ENCODE measurements at places on chromosomes 6 and 20.

- DNase-seq: no peak
These were observed 750.6 kb upstream of the MMS22L start for GRCh38 chr6:98033617-98034016.

DNA sequence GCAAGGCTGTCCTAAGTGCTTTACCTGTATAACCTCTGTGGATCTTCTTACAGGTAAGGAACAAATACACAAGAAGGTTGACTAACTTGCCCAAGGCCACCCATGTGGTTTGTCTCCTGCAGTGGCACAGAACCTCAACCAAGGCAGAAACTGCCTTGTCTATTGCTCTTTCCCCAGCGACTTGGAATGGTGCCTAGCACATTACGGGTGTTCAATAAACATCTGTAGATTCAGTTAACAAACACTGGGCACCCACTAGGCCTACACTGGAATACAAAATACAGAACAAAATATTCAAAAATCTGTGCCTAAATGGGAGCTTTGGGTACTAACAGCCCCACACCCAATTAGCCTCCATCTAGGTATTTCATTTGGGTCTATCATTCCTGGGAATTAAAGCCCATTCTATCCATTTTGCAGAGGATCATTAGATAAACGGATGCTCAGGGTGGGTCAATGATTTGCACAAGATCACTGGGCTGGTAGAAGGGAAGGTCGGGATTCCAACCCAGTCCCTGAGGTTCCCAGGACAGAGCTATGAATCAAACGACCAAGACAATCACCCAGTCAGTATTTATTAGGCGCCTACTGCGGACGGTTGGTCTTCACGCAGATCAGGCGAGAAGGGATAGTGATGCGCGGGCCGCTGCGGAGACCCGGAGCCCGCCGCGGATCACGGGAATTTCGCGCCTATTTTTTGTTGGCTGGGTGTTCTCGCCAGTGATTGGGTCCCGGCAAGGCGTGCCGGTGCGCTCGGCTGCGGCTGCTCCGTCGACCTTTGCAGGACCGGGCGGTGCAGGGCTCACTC, at the start of gene STK35:
Gene STK35, plus strand, starts transcription at position 771 of the 808 bp plus-strand sequence. CDS start 55 bp downstream, outside the sequence.
- no peak for DNase-seq

GRCh38 chr6:164069350-164069990, 655.0 kb downstream of the QKI start:
- DNase-seq: no peak

DNA sequence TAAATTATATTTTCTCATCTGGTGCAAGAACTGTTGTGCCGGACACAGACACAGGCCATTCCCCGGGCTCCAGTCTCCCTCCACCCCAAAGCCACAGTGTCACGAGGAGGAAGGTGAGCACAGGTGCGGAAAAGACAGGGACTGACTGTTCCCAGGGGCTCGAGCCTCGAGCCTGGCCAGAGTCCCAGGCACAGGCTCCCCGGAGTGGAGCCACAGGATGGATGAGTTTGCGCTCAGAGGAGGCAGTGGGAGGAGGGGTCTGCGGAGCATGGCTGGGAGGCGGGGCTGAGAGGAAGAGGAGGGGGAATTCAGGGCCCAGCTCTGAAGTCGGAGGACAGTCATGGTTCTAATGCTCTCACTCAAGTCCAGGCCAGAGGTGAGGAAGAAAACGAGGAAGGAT, 284.8 kb downstream of the SMOC2 start:
- DNase-seq: no peak

DNA sequence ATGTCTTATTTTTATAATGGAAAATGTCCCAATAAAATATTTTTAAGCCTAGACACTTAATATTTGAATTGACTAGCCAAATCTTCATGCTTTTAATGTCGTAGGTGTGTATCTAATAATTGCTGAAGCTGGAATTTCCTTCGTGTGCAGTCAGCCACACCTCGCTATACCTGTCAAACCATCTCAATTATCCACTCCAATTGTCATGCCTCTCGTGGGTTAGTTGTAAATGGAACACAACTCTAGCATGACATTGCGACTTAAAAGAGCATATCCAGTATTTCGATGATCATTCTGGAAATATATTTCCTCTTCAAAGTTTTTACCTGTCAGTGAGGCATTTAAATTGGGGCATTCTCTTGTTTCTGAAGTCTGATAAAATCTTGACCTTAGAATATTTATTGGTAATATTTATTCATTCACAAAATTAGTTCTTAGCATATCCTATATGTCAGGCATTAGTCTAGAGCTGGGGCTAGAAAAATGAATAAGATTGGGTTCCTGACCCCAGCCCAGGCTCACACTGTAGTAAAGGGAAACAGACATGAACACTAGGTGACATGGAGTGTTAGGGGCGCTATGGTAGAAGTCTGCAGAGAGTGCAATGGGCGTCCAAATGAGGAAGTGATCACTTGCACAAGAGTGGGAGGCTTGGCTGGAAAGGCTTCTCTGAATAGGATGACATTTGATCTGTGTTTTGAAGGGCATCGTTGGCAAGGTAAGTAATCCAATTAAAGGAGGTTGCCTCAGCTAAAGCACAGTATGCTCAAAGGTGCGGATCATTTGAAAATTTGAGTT, 11.0 kb upstream of the CFAP206 start:
- no peak for DNase-seq

DNA sequence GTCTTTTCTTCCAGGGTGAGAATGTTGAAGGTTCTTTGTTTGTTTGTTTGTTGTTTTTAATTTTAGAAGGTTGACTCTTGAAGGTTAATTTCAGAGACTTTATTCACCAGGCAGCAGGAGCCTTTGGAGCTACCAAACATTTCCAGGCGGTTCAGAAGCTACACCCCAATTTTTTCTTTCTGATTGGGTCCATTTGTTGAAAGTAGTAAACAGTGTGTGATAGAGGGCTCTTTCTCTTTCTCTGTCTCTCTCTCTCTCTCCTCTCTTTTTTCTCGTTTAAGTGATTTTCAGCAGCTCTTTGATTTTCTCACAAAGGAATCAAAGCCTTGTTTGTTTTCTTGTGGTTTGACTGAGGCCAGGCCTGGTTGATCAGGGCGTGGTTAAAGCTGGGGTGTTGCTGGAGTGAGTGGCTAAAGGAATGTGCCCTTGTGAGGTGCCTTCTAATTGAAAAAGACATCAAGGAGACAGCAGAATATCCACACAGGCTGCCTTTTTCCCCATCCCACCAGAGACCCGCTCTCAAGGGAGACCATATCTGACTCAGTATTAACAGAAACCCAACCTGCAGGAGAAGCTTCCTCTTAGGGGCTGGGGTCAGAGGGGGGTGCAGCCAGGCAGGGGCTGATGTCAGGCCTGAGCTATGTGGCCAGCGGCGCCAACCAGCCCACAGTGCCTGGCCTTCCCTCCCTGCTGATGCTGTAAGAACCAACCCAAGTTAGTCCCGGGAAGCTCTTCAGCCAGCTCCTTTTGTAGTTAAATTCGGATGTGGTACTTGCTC, 40.4 kb upstream of the NAA20 start:
- no peak for DNase-seq

DNA sequence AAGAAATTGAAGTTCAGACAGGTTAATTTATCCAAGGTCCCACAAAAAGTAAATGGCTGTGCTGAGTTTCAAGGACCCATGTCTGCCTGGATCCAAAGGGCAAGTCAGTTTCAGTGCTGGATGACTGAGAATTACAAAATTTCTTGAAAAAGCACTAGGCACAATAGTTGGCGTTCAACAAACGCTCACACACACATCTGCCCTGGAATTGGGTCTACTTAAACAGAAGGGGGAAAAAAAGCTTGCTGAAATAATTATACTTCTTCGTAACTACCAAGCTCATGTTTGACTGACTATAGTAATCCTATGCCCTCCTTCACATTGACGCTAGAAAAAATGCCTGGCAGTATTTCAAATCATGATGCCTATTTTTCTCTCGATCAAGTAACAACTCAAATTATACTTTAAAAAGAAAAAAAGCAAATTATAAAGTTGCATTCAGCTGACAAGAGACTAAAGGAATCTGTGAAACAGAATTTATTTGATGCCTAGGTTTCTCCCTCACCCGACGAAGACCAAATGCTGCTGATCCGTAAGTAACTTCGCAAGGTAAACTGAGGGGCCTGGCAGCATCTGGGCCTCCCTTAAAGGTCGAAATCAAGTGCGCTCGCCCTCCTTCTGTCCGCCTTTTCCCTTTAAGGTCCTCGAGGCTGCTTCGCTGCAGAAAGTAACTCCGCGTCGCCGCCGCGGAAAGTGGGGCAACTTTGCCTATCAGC, 650 bp upstream of the CD2AP start:
- DNase-seq: no peak

DNA sequence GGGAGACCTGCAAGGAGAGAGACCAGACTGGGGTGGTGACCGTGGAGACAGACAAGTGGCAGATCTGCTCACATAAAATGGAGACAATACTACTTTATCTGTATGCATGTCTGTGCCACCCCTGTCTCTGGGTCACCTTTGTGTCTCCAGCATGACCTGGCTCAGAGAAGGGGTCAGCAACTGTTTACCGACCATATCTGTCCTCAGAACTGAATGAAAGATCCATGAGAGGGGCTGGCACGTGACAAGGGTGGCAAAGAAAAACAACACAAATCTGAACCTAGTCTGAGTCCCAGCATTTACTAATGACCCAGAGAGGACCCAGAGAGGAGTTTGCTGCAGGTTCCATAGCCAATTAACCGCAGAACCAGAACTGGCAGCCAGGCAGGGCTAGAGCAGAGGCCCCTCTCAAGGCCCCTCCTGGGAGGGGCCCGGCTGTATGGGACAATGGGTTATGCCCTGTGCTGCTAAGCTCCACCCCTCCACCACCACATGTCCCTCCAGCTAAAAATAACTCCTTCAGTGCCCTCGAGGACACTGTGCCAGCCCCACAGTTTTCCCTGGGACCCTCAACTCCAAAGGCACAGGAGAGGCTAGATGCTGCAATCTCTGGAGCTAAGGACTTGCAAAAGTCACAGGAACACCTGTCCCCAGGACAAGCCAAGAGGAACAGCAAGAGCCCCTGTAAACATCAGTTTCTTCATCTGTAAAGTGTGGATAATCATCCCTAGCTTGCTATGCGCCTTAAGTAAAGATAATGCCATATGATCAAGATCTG, 2.2 kb downstream of the AHCY start:
- no peak for DNase-seq

DNA sequence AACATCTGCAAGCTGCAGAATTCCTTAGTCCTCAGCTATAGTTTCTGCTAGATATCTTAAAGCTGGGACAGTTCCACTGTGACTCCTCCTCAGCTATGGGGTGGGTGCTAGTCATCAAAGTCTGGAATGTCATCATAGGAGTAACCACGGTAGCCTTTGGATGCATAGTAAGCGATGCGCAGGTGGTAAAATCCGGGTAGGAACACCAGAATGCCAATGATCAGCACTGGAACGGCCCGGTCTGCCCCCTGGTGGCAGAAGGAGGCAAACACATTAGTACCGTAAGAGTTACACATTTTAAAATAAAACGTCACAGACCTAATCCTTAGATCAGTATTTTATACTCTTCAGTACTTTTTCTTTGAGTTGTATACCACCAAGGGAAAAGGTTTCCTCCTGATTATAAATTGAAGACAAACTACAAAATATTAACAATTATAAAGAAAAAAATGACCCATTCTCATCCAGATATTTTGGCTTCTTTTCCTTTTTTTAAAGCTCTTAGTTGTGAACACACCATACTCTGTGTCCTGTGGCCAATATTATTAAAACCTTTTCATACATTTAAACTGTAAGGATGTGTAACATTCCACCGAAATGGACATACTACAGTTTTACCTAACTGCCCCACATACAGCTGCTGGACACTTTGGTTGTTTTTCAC, 18.9 kb downstream of the PCNA start:
- no peak for DNase-seq

- no peak for DNase-seq
These were observed 20.8 kb upstream of the CHRNA4 start for GRCh38 chr20:63381781-63382431.

DNA sequence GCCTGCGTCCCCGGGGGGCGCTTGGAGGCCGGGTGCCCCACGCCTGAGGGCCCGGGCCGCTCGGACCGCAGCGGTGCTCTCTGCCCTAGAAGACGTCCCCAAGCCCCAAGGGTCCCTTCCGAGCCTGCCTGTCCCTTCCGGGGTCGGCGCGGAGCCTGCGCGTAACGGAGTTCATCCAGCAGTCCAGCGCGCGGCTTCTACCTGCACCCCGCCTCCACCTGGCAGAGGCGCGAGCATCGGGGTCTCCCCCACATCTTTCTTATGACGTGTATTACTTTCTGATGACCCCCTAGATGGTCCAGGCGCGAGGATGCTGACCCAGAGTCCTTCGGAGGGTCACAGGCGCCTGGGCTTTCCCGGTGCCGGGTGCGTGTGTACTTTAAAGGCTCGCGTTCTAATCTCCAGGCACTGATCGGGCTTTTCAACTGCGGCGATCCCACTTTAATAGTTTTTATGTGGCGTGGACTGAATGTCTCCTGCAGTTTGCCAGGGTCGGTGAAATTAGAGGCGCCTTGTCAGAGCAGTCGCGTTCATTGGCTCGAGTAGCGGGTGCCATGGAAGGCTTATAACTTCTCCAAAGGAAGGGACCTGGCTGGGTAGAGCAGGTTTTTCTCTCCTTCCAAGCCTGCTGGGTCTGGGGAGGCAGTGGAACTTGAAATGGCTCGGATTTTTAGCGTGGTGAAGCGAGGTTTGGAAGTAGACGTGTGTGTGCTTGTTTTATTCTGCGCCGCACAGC, 912 bp downstream of the EYA4 start:
- no peak for DNase-seq

- DNase-seq: no peak
These were observed 252.7 kb downstream of the BMP7 start for GRCh38 chr20:57013741-57014140.

DNA sequence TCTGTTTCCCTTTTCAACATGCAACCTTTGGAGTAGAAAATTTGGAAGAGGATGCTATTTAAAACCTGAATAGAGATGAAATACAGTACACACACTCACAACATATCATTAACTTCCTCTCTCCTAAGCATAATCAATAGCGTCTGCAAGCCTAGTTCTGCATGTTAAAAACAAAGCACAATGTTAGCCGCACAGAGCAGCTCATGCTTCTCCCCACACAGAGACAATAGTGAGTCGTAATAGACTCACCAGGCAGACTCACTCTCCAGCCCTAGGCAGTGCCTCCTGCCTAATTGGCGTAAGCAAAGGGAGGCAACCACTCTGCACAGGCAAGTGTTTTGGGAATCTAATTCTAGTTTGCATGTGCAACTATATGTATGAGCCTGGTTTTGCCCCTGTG, 45.8 kb upstream of the ARID1B start:
- DNase-seq: no peak

DNA sequence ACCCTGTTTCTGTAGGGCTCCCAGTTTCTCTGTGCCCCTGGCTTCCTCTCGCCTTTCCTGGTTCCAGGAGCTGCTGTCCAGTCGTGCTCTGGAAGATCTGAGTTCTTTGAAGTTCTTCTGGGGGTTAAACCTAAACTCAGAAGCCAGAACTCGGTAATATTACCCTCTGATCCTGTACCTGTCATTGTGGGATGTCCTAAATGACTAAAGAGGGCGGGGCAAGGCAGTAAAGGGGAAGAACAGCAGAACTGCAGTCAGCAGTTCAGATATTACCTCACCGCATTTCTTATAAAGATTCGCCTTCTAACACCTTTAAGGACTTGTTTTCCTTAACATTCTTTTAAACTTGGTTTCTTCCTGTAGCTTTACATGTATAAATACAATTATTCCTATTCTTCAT, 63.9 kb downstream of the FAM120B start:
- no peak for DNase-seq
